ENCODE measurements at places on chromosomes 13 and 19.

- no peak for DNase-seq
Measured at GRCh38 chr13:30002577-30002976, 152.2 kb upstream of the UBL3 start.

- no peak for DNase-seq
Measured at GRCh38 chr13:59423708-59424340, 739.9 kb downstream of the DIAPH3 start.

GRCh38 chr13:104571161-104571892 lies 1505.1 kb upstream of the SLC10A2 start:
- DNase-seq = no peak

DNA sequence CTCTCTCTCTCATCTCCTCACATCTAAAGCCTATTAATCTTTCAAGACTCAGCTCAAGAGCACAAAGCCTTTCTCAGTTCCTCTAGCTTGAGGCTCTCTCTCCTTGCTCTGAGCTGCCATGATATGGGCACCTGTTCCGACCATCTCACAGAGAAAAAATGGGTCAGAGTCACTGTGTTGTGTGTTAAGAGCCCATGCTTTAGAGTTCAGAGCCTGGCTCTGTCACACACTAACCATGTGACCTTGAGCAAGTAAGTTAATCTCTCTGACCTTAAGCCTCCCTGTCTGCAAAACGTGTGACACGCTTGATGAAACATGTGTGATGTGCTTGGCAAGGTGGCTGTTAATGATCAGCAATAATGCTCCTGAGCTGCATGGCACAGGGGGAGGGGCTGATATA lies 245.2 kb downstream of the DLEU7 start:
- DNase-seq = no peak

DNA sequence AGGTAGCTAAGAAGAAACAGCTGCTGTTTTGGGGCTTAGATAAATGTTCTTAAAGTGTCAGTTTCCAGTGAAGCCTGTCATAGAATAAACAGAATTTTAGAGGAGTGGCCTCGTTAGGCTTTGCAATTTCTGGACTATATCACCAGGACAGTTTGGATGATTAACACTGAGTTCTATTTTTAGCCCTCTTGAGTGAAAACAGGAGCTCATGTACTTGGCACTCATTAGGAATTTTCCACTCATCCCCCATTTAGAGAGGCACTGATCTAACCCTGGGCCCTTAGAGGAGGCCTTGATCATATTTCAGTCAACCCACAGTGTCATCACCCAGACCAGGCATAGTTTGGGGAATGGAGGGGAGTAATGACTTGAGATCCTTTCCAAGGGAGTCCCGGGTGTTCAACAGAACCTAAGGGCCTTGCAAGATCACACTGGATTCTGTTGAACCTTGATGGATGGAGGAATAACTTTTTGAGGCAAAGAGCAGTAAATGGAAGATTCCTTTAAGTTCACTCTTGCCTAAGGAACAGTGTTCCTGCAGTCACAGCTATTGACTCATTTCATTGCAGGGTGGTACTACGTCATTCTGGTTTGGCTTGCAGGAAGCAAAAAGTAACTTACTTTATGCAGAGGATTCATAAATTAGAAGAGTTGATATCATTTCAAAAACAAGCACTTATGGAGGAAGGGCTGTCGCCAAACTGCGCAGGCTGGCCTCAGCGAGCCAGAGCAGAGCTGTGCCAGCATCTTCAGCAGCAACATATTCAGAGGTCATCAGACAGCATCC lies 160.2 kb downstream of the SLC7A1 start:
- DNase-seq = no peak

GRCh38 chr13:94073007-94073744 lies 406.3 kb downstream of the DCT start:
- no peak for DNase-seq

DNA sequence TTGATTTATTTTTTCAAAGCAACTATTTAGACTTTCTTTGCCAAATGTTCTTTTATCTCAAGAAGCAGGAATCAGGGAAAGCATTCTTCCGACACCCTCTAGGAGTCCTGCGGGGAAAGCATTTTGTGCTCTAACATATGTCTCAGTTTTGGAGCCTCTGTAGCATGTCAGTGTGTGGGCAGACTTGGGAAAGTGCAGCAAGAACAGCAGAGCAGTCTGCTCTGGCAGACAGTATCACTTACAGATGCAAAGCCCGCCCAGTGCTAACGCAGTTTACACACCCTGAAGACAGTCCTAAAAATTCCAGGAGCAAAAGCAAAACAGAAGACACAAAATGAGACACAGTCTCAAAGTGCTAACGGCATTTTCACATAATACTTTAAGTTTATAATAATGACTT lies 393.5 kb downstream of the KLF12 start:
- DNase-seq = no peak

- DNase-seq = peak; percentile 71
Measured at GRCh38 chr19:41706741-41707501, 1.5 kb upstream of the CEACAM5 start.

- DNase-seq = peak; percentile 93
Measured at GRCh38 chr19:40570313-40571004, 6.2 kb upstream of the SHKBP1 start.

DNA sequence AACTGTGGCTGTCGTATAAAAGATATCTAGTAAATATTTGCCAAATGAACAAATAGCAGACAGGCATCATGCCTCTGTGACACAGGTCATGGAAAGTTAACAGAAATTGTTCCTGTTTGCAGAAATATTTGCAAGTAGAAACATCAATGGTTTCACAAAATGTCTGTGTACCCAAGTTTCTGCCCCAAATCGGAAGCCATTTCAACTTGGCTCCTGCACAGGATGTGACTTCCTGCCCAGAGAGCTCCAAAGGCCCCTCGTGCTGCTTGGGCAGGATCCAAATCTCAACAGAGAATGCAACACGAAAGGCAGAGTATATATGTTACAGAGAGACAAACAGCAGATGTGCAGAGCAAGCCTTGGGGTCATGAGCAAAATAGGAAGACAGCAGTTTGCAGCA lies 95.5 kb upstream of the SERP2 start:
- DNase-seq = no peak

DNA sequence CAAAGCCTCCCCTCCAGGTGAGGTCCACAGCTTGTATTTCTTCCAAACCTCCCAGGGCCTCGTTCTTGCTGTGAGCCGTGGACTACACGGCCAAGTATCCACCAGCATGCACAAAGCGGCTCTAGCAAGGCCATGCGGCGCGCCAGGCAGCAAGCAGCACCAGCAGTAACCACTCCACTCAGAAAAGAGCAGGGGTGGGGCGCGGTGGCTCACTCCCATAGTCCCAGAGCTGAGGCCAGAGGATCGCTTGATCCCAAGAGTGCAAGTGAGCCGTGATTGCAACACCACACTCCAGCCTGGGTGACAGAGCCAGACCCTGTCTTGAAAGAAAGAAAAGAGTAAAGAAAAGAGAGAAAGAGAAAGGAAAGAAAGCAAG lies 4.7 kb downstream of the CCDC8 start:
- no peak for DNase-seq

DNA sequence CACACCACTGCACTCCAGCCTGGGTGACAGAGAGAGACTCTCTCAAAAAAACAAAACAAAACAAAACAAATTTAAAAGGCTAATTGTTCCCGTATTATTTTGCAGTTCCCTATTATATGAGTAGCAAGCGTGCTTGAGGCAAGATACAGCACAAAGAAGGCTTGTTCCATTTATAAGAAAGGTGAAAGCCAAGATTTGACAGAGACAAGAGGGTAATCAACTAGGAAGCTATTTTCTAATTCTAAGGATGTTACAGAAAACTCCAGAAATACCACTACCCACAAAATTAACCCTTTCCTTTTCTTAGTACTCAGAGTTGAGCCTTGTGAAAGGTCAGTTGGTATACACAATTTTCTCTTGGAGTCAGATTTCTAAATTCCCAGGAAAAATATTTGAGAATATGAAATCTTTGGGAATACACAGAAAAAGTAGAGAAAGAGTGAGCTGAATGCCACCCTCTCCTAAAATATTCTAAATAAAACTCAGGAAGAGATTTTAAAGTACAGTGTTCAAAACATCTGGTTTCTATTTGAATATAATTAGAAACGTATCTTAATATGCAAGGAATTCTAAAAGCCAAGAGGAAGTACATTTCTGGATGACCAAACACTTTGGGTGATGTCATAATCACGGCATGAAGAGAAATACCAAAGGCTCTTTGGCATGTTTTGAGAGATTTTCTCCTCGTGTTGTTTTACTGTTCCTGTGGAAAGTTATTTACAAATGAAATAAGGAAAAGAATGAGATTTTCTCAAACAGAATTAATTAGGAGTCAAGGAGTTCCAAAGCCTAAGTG lies 63.0 kb upstream of the FLT1 start:
- DNase-seq = no peak

GRCh38 chr19:53866865-53867224 lies 838 bp upstream of the MYADM start:
- DNase-seq = no peak

- no peak for DNase-seq
Measured at GRCh38 chr19:18895824-18896341, at the start of gene CERS1. Gene CERS1 (minus strand): TSS chr19:18896158. CDS start chr19:18896072, 86 bp downstream.

DNA sequence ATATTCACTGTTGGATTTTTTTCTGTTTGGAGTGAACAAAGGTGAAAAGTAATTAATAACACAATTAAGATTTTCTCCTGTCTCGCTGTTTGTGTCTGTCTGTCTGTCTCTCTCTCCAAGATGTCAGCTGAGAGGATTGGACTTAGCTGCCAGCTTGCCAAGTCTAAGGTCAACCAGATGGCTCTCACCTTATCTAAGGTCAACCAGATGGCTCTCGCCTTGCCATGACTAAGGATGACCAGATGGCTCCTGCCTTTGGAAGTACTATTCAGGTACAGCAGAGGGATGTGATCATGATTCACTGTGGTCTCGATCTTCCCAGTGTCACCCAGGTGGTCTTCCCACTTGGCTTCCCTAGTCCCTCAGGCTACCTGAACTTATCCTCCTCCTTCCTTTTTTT lies 1436.4 kb downstream of the UQCRFS1 start:
- no peak for DNase-seq

DNA sequence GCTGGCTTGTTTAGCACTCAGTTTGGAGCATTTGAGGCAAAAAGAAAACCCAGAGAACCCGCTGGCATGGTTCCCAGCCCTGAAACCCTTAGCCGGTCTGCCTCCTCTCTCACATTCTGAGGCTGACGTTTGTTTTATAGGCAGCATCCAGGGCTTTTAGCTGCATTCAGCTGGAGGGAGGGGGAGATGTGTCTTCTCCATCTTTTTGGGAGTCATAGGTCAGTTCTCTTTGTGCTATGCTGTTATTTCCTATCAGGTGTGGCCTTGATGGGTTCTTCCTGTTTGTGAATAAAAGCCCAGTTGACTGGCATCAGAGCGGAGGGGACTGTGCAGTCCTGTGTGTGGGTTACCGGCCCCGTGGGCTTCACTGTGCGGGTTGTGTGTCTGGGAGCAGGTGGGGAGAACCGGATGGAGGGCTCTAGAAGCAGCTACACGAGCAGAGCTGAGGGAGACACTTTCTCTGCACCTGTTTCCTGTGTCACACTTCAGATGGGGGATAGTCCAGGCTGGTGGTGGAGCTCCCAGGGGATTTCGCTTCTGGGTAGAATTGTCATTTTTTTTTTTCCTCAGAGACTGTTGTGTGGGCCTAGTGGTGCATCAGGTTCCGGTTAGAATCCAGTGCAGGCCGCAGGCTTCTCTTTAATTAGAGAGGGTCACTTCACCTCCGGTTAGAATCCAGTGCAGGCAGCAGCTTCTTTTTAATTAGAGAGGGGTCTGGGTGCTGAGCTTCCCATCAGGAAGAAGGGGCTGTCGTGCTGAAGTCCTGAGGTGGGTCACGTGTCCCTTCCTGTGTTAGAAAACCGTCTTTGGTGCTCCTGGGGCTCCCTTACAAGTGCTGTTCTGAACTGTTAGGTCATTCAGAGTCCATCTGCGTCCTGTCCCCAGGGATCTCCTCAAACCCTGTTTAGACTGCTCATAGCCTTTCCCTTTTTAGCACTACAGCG lies 69.6 kb downstream of the ARHGEF7 start:
- DNase-seq = no peak

- no peak for DNase-seq
Measured at GRCh38 chr19:44648631-44649251, 5.0 kb downstream of the PVR start.

- no peak for DNase-seq
Measured at GRCh38 chr13:61546911-61547310, 131.3 kb upstream of the PCDH20 start.

DNA sequence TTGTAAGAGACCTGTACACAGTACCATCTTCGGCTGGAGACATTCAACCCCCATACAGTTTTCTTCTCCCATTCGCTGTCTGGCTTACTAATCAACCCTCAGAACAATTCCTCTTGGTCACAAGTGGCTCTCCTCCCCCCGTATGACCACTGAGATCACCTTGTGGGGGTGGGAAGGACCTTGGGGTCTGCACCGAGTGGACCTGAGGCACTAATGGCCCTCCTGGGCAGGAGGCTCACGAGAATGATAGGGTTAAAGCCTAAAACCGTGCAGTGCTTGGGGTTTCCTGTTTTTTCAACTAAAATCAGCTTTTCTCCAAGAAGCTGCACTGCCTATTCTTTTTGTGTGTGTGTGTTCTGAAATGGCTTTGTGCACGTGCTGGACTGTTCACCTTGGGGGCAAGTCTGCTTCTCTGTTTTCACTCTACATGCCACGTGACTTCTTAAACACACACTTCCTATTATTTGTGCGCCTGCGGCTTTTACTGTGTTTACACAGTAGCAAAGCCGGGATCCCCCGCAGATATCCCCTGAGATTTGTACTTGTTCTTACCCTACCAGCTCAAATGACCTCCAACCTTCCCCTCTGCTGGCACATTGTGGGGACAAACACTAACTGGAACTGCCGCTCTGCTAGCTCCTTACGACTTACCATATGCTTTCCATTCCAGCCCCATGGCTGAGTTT lies 12.3 kb downstream of the RBM26 start:
- DNase-seq = no peak

GRCh38 chr19:42088471-42089190 lies 12.7 kb downstream of the ZNF574 start:
- no peak for DNase-seq

GRCh38 chr19:8335343-8336071 lies 7.6 kb downstream of the KANK3 start:
- peak; percentile 39 for DNase-seq

- peak; percentile 82 for DNase-seq
Measured at GRCh38 chr19:35495107-35496064, 5.1 kb upstream of the KRTDAP start.

- DNase-seq = no peak
Measured at GRCh38 chr19:944171-944567, 18.3 kb downstream of the ARID3A start.

DNA sequence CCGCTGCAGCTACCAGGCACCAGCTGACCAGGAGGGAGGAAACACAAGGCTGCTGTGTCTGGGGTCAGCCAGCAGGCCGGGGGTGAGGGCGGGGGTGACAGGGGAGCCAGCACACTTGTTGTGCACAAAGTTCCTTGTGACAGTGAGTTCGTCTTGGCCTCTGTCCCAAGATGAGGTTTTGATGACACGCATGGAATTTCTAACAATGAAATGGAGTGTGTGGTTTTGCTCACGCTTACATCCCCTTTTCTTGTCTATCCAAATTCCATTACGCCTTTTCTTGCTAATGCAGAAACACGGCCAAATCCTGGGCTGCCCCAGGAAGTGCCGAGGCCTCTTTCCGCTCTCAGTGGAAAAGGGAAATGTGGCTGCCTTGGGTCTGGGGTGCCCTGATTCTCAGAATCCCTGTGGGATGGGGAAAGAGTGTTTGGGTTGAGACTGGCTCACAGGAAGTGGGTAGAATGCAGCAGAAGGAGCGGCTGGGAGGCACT lies 73.8 kb downstream of the GADD45B start:
- no peak for DNase-seq
